ENCODE measurements at places on chromosomes 5 and 9.

GRCh38 chr9:127965953-127966352 lies 14.8 kb downstream of the EEIG1 start:
- DNase-seq, result no peak

GRCh38 chr5:133265257-133265656 lies 213.4 kb downstream of the HSPA4 start:
- no peak for DNase-seq

DNA sequence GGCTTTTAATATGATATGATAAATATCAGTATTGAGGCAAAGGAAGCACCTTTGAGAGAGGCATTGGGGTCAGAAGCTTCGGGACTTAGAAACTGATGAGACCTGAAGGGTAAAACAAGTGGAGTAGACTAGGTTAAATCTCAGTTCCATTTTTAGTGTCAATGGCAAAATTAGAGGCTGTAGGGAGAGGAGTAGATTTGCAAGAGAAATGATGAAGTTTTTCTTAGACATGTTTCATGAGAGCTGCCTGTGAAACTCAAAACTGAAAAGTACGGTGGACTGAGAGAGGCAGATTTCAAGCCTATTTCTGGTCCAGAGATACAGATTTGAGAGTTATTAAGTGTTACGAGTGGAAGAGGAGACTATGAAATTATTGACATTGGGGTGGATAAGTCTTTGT lies 278.5 kb downstream of the TAF11L14 start:
- DNase-seq, result no peak

- DNase-seq, result peak; percentile 32
Measured at GRCh38 chr9:75299324-75299723, 211.0 kb downstream of the OSTF1 start.

DNA sequence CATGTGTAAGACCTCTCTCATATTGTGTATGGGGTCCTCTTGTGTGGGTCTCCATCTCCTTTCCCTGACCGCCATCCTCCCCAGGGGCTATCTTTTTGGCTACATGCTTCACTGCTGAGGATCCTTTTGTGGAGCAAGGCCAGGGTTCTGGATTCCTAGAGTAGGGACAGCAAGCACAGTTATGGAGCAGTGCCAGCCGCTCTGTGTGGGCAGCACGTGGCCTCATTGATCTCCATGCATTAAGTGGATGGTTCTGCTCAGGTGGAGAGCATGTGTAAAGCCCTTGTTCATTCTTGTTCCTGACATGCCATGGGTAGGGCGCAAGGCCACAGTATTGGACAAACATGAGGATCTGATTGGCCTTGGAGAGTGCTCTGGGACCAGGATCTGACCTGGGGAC lies 8.9 kb downstream of the PHF2 start:
- DNase-seq, result no peak

DNA sequence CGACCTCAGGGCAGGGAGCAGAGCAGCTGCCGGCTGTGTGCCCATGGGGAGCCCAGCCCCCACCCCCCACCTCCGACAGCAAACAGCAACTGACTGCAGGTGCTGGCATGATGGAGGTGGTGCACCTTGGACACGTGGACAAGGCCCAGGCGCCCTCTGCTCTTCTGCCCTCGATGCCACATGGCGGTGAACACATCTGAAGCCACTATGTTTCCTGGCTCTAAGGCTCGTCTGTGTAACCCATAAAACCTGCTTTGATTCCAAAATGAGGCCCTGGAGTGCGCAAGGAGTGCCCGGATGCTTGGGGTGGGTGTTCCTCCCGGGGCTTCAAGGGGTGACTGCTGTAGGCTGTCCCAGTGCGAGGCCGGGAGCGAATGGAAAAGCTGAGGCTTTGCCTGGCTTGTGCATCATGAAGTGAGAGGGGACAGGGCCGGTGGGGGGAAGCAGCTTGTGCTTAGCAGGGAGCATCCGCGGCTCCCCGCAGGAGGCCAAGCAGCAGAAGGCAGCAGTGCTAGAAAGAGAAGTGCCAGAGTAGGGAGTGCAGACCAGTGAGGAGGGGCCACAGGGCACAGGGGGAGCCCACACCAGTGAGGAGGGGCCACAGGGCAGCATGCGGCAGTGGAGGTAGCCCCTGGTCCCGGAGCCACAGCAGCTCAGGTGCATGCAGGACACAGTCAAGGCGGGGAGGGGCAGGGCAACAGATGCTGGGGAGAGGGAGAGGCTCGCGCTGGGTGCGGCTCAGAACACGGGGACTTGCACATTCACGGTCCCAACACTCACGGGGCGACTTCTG lies 30.0 kb downstream of the NKD2 start:
- no peak for DNase-seq

DNA sequence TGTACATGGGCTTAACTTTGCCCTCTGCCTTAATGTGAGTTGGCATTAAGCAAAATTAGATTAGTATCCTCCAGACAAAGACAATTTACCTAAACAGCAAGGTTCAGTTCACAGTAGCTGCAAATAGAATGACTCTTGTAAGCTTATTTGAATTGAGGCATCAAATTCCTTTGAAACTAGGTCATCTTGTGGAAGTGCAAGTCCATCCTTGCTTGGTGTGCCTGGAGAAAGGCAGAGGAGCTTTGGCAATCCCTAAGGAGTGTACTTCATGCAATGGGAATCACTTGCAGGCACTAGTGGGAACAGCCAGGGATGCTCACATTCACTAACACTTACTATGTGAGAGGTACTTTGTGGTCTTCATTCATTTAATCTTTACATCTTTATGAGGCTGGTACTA lies 118.3 kb downstream of the DRD1 start:
- DNase-seq, result no peak

GRCh38 chr5:151622367-151623088 lies 31.4 kb upstream of the FAT2 start:
- DNase-seq, result no peak
